ENCODE measurements at places on chromosomes 2 and 18. TPM values are rescaled to one million over a fixed set of nuclear protein-coding genes. Genes with fewer than 3 reads are reported as not detected.

The RNU2-63P gene
- 25.7 TPM for total RNA-seq

The RBM44 gene
- total RNA-seq, result 0.75 TPM

DNA sequence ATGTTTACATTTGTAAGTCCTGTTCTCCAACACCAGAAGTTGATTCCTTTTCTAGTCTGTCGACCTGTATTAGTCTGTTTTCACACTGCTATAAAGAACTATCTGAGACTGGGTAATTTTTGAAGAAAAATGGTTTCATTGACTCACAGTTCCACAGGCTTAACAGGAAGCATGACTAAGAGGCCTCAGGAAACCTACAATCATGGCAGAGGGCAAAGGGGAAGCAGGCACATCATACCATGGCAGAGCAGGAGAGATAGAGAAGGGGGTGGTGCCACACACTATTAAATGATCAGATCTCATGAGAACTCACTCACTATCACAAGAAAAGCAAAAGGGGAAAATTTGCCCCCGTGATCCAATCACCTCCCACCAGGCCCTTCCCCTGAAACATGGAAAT, 112.8 kb upstream of the MAP3K20 start:
- DNase-seq, result peak; percentile 16

- DNase-seq, result no peak
These were observed 35.9 kb upstream of the NARS1 start for GRCh38 chr18:57657542-57657941.

DNA sequence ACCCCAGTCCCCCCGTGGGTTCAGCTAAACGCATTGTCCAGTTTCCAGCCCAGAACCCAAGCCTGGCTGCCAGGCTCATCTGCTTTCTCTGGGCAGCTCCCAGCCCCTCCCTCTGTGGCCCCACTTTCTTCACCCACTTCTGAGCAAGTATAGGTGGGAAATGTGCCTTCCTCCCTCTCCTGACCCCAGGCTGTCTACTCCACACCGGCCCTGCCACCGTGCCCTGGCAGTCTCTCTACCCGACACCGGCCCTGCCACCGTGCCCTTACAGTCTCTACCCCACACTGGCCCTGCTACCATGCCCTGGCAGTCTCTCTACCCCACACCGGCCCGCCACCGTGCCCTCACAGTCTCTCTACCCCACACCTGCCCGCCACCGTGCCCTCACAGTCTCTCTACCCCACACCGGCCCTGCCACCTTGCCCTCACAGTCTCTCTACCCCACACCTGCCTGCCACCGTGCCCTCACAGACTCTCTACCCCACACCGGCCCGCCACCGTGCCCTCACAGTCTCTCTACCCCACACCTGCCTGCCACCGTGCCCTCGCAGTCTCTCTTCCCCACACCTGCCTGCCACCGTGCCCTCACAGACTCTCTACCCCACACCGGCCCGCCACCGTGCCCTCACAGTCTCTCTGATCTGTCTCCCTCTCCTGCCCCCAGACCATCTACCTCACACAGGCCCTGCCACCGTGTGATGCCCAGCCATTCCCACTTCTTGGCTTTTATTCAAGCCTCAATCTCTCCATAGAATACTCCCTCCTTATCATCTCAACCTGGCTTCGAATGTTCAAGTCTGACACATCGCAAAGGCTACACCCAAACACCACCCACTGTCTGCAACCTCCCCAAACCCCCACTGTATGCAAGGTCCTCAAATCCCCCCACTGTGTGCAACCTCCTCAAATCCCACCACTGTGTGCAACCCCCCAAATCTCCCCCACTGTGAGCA, 108.9 kb downstream of the TPO start:
- no peak for DNase-seq
